Ovary (tissue), 10 donors: ENCODE measurements at places on chromosomes 3 and 15. TPM values are rescaled to one million over a fixed set of nuclear protein-coding genes. Genes with fewer than 3 reads are reported as not detected.

- peak; percentile 94 for DNase-seq
- H3K4me3 ChIP-seq: peak overlapping the region; percentile 13
- H3K27me3 ChIP-seq: no peaks in the 10 kb centered on the region
- peak overlapping the region; percentile 85 for H3K27ac ChIP-seq
- H3K36me3 ChIP-seq: no peaks in the 10 kb centered on the region
These were observed 101.6 kb upstream of the LPP start for GRCh38 chr3:188052169-188053035.

DNA sequence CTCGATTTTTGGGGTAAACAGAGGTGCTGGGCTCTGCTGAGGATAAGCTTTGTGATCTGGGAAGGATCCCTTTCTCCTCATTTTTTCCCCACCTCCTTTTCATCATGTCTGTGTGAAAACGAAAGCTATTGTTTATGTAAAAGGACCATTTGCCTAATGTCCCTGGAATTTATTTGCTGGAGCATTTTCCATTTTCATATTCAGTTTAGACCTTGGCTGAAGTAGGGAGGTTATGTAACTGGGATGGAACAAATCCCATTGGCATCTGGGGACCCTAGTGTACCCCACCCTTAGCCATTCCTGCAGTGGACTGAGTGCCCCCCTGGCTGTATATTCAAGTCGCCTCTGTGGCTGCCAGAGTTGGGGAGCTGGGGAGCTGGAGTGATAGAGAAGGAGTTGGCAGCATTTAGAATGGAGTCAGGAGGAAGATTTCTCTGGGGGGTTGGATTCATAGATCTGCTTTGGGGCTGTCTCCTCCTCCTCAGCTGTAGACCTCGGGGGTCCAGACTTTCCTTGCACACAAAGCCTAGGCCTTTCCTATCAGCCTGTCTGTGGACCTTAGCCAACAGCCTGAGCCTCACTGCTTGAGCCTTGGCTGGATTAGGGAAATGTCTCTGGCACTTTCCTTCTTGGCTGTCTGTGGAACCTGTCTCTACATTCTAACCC, 270.4 kb upstream of the CTDSPL start:
- no peak overlapping the region for H3K4me3 ChIP-seq
- no peaks in the 10 kb centered on the region for H3K27me3 ChIP-seq
- H3K27ac ChIP-seq: peak overlapping the region; percentile 74
- peaks cover 31% of the 10 kb centered on the region for H3K4me1 ChIP-seq
- peak; percentile 62 for DNase-seq
- no peaks in the 10 kb centered on the region for H3K36me3 ChIP-seq

- H3K4me1 ChIP-seq: peaks cover 5% of the 10 kb centered on the region
- no peaks in the 10 kb centered on the region for H3K27me3 ChIP-seq
- H3K27ac ChIP-seq: no peak overlapping the region
- DNase-seq: no peak
These were observed 9.5 kb upstream of the FSTL1 start for GRCh38 chr3:120460181-120460790.

ERICH6 gene
- total RNA-seq: not detected

GP5 gene
- total RNA-seq: 1.1 TPM
